ENCODE measurements at places on chromosomes 11 and 22.

DNA sequence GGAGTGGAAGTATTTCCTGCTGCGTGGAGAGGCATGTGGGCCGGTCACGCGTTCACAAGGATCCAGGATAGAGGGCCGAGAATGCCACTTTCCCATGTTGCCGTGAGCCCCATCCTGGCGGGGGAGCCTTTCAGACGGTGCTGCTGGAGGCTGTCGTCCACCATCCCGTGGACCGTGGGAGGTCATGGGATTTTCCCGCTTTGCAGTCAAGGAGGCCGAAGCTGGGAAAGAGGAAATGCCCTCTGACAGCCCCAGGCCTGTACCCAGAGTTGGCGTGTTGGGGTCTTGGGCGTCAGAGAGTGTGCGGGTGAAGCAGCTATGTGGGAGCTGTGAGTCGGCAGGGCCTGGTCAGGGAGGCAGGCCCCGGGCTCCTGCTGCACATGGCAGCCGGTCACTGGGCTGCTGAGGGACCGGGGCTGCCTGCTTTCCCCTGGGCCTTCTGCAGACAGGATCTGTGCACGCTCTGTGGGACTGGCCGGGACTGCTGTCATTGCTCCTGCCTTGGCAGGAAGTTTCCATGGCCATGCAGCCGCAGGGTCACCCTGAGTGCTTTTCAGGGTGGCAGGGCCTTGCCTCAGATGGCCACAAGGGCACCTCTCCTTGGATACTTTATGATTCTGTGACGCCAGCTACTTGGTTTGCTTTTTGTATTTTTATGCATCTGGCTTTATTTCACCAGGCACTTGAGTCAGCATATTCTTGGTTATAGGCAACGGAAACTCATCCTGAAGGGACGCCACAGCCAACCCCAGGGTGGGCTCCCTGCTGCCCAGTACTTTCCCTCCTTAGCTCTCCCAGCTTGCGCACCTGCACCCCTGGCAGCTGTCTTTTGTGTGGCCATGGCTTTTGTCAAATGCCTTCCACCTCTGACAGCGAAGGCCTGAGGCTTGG, 52.4 kb downstream of the AP2A2 start:
- DNase-seq: no peak

DNA sequence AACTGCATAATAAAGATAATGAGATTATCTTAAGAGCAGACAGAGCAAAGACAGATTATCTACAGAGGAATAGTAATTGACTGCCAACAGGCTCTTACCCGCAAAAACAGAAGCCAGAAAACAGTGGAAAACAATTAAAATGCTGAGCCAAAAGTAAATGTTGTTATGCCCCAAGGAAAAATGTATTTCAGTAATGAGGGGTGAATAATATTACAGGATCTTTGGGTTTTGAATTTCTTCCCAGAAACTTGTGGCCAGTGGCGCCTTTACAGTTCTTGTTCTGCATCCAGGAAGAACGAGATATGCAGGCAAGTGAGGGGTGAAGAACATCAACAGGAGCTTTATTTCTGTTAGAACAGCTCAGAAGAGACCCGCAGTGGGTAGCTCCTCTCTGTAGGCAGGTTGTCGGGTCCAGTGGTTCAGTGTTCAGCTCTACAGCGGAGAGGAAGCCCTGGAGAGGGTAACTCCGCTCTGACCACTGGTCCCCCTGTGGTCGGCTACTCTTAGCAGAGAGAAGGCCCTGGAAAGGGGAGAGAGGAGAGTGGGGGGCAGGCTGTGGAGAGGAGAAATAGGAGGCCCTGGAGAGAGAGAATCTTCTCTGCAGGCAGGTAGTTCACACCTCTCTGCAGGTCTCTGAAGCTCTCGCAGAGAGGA, 51.8 kb upstream of the SC5D start:
- no peak for DNase-seq

GRCh38 chr11:74024261-74025029, 15.6 kb upstream of the UCP3 start:
- DNase-seq: peak; percentile 38

- DNase-seq: no peak
Observed at GRCh38 chr11:34052608-34053160, 1.2 kb downstream of the CAPRIN1 start.

DNA sequence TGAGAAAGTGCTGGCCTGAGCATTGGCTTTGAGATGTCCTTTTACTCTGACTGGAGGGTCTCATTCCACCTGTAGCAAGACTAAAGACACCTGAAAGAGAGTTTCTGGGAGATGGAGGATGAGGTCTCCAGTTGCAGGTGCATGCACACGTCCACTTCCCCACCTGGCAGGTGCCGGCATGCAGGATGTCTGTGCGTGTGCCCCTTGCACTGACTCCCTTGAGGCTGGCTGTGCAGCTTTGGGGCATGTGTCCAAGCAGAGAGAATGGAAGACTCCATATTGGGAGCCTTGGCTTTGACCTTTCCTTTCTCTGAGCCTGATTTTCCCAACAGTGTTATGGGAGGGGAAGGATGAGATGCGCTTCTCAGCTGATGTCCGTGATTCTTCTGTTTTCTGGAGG, 44.0 kb upstream of the TUB start:
- no peak for DNase-seq

DNA sequence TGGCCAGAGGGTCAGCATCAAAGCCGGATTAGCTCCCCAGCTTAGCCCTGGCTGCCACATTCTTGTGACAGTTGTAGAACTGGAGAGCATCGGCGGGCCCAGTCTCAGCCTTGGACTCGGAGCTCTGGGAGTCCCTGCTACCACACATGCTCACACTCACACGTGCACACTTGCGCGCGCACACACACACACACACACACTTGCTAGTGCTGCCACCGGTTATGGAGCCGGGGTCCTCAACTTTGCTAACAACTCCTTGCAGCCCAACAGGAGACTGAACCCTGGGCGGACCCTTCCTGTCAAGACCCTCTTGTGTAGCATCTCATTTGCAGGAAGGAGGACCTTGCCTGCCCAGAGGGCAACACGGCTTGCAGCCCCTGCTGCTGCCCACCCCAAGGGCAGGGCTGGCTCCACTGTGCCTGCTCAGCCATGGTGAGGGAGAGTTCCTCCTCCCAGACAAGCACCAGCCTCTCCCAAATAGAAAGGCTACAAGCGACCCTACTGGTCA, 107.6 kb downstream of the WNT7B start:
- no peak for DNase-seq

DNA sequence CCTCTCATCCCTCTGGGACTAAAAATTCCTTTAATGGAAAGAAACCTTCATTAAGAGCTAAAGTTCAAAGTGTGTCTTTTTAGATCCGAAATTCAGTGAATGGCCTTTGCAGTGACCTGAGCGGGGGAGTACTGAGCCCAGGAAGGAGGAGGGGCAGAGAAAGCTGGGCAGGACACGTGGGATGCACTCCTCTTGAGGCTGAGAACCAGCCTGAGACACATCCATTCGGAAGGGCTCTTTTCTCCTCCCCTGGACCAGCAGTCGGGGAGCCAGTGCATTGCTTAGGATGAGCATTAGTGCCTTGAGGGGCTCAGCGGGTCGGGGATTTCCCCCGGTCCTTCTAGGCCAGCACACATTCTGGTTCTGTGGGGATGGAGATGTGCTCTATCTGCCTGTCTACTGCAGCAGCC, 258.9 kb upstream of the B3GAT1 start:
- no peak for DNase-seq

DNA sequence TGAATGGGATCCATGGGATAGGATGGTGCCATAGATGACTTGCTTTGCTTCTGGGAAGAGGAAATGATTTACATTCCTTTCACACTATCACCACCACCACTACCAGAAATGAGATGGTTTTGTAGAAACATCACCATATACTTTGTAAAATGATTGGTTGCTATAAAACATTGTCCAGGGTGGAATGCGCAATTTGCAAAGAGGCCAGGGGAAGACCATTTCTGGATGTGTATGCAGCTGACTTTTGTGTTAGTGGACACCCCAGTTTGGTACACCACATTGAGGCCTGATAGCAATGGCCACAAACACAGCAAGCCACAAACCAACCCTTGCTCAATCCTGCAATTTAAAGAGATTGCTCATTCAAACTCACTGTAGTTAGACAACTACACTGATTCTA, 56.7 kb upstream of the RCN1 start:
- DNase-seq: no peak

DNA sequence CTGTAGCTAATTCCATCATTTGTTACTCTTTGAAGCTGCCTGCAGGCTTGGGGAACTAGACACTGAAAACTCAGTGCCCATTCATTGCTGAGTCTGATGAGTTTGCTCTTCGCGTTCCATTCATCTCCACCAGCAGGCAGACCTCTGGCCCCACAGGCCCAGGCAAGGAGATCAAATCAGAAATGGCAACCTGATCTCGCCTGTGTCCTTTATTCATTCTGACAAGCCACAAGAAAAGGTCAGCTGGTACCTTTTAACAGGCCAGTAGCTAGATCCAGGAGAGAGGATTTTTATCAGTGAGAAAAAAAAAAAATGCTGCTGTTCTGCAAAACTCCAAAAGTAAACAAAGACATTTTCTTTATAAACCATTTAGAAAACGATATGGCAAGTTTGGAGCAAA, 742.5 kb downstream of the ETS1 start:
- DNase-seq: no peak

- no peak for DNase-seq
Observed at GRCh38 chr22:29267462-29267857, 321 bp downstream of the RHBDD3 start.

DNA sequence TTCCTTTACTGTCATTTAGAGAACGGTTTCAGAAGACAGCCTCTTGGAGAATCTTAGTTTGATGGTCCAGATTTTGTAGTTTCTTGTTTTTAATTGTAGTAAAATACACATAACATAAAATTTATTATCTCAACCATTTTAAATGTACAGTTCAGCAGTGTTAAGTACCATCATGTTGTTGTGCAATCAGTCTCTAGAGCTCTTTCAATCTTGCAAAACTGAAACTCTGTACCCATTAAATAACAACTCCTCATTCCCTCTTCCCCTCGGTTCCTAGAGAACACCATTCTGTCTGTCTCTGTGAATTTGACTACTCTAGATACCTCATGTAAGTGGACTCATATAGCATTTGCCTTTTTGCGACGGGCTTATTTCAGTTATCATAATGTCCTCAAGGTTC, 69.8 kb downstream of the GRIK4 start:
- DNase-seq: no peak

GRCh38 chr22:36135306-36135980, 25.1 kb downstream of the APOL3 start:
- DNase-seq: no peak

DNA sequence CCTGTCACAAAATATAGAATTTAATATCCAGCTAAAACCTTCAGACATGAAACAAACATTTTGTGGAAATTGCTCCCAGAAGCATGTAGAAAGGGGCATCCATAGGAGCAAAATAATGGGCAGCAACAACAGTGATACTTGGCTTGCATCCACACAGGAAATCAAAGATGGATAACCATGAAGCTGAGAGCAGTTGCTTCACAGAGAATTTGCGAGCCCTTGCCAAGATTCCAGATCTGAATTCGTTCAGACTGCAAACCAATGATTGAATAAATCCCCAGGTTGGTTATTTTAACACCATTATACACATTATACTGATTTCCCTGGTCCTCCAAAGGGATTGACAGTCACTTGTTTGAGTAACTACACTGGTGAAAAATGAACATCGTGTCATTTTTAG, 15.6 kb upstream of the OR51L1 start:
- no peak for DNase-seq

GRCh38 chr22:35065183-35065582, 775 bp upstream of the ISX start:
- no peak for DNase-seq

DNA sequence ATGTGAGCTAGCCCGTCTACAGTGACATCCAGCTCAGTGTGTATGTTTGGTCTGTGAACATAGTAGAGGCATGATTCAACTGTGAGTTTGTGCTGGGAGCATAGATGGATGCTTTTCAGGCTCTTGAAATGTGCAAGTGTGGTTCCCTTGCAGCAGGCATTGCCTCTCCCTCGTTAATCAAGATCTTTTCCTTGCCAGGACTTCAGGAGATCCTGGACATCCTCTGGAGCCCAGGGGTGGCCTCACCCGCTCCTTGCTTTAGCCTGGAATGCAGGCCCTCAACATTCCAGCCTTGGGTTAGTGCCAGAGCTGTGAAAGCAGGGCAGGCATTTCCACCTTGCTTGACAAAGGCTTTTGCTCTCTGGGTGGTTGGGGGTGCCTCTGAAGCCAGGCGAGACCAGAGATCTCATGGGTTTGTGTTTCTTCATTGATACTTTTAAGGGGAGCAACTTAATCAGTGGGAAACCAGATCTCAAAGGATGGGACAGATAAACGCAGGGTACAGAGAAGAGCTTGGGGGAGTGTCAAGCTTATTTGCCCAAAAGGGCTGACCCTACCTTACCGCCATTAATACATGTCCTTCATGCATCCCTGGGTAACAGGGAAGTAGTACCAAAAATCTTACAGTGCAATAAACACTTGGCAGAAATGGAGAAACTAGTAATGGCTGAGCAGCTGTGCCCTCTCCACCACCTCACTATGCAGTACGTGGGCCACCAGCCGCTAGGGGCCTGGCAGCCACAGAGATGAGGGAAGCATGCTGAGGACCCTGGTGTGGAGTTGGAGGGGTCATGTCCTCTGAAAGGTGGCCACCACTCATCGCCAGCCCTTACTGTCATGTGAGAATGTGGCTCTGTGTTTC, 72.1 kb downstream of the PTPRJ start:
- DNase-seq: no peak

DNA sequence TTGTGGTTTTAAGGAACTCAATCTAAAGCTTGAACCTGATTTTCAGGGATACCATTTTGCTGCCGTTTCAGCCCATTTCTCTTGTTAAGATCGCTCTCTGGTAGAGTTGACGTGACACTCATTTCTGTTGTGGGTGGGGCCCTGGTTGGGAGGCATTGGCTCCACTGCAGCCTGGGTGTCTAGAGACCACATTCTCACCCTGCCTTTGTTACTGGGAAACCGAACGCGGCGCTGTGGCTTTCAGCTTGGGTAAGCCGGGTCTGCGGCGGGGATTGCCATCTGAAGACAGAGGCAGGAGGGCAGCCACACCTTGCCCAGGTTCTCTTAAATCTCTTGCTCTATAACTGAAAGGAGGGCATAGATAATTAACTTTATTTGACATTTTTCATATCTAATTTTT, 3.2 kb downstream of the EHF start:
- DNase-seq: no peak

GRCh38 chr11:58965246-58965985, 26.1 kb downstream of the GLYATL1 start:
- no peak for DNase-seq

DNA sequence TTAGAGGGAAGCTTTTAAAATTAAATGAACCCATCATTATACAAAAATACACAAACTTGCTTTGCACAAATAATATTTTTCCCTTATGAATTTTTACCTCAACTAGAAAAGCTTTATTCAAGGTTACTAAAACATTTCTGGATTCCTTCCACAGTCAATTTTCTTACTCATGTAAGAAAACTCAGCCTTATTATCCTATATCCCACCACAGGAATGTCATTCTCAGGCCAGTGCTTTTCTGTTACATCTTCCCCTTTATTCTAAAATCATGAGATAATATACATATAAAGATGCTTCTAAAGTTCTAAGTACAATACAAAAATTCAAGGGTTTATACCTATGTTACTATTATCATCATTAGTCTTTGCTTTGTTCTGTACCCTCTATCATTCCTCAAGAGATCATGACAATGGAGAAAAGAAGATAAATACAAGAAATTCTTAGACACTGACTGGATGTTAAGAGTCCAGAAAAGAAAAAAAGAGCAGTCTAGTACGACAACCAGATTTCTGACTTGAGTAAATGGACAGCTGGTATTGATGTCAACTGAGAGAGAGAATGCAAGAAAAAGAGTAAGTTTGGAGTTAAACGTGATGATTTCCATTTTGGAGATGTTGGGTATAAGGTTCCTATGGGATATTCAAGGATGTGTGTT, 60.3 kb downstream of the MTMR2 start:
- DNase-seq: no peak

Data from forelimb muscle (tissue), 1 donor.